ENCODE measurements at places on chromosomes 5 and 9.
A peak's percentile ranks its signal among the peaks of the same experiment; 100 is the strongest.

DNA sequence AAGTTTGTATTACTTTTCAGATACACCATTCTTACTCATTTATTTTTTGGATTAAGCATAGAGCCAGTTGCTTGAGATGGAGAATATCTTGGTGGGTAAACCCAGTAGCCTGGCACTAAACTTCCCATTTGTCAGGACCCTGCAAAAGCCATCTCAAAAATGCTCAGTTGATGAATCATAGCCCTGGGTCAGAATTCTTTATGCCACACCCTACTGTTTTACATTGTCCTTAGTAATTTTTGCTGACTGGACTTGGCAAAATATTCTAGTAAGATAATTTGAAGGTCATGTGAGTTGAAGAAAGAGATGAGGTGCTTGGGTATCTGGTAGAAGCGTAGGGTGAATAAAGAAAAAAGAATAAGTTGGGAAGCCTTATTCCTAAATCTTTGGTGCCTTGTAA, 50.7 kb downstream of the C7 start:
- no peak for DNase-seq

DNA sequence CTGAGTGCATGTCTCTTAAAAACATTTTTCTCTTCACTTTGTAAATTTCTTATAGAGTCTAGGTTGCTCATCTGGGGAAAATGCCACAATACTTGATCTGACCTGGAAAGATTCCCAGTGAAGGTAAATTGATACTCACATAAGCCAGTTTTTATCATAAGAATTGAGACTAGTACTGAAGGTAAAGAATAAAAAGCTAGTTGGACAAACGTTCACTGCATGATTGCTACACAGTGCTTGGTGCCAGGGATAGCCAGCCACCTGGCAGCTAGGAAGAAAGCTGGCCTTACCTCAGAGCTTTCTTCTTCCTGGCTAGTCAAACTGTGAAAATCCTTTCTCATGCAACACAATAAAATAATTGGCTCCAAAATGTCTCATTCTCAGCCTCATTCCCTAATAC, 77.1 kb downstream of the MUSK start:
- no peak for DNase-seq

GRCh38 chr5:141525653-141526052, 36.8 kb downstream of the PCDHGC5 start:
- DNase-seq, result no peak

- no peak for DNase-seq
Observed at GRCh38 chr5:122093415-122094180, 15.5 kb upstream of the LOX start.

GRCh38 chr5:16897284-16897704, 38.8 kb downstream of the MYO10 start:
- DNase-seq, result no peak

- DNase-seq, result no peak
Observed at GRCh38 chr5:126044111-126044668, 379.0 kb upstream of the GRAMD2B start.

DNA sequence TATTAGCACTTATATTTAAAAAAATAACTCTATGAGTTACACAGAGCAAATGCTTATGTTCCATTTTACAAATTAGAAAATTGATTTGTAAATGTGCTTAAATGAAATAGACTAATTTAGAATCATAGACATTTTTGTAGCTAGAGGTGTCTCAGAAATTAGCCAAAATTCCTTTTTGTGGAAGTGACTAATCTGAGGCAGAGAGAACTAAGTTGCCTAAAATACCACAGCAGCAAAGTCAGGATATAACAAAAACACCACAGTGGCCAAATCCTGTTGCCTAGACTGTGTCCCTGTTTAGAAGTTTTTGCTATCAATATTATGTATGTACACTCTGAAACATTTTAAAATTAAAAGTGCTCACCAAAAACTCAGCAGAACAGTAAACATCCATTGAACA, 18.7 kb downstream of the ADAMTSL1 start:
- no peak for DNase-seq

DNA sequence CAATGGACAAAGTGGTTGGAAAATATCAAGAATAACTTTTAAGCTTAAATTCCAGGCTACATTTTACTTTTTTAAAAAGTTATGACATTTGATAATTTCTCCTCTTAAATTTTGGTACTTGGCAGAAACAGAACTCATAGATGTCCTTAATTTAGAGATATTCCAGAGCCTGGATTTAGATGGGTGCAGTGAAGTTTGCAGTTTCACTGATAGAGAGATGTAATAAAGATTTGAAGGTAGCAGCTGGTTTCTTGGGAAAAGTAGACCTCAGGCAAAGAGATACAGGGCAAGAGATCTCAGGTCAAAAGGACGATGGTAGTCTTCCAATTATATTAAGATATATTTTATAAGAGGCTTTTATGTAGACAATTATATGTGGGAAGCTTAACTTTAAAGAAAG, 134.6 kb downstream of the ISL1 start:
- no peak for DNase-seq

- DNase-seq, result no peak
Observed at GRCh38 chr5:125874057-125874456, 549.2 kb upstream of the GRAMD2B start.

GRCh38 chr9:133990366-133991213, 1.5 kb downstream of the VAV2 start:
- no peak for DNase-seq

DNA sequence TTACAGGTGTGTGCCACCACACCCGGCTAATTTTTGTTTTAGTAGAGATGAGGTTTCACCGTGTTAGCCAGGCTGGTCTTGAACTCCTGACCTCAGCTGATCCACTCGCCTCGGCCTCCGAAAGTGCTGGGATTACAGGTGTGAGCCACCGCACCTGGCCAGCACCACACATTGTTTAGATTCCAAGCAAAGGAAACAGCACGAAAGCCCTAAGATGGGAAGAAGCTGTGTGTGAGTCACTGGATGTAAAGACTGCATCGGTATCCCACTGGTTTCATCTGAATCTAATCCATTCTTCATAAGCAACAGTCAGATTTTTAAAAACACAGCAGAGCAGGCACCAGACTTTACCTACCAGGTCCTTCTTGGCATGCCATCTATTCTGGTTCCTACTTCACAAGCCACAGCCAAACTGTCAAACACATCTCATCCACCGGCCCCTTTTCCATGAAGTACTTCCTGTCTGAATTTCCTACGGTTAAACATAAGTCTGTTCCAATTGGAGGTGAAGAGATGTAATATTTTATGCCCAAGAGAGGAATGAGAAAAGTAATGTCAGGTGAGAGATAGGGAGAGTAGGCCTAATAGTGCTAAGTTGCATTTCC, 17.4 kb downstream of the UBTD2 start:
- DNase-seq, result no peak

- no peak for DNase-seq
Observed at GRCh38 chr5:146059460-146060220, 45.7 kb downstream of the PLAC8L1 start.

DNA sequence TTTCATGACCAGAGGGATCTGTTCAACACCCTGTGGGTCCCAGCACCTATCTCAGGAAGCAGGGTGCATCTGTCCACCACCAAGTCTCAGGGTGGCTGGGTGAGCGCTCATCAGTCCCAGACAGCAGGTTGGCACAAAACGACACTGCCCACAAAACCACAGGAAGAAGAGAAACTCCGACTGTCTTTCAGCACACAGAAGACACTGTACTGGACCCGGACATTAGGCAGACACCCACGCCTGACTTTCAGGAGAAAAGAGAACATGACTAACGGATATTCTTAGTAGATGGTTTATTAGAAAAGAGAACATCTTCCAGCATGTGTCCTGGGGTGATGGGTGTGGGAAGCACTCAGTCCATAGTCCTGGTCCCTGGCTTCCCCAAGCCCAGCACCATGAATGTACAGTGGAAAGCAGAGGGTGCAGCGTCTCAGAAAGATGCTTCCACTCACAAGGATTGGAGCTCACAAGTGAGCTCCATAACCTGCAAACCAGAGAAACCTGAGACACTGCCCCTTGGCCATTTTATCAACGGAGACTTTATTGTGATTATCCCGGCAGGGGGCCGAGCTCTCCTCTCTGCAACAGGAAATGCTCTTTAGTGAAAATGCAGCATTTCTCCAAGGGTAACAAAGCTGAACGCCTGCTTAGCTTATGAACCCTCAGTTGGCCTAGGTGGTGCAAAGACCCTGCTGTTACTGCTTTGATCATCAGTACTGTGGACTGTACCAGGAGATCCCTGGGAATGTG, 35.8 kb upstream of the LCP2 start:
- DNase-seq, result peak; percentile 57

- no peak for DNase-seq
Observed at GRCh38 chr9:8134635-8135034, 335.1 kb upstream of the DMAC1 start.

GRCh38 chr5:5220901-5221631, 80.9 kb downstream of the ADAMTS16 start:
- DNase-seq, result no peak

GRCh38 chr5:106566031-106566430, 1104.7 kb downstream of the EFNA5 start:
- no peak for DNase-seq

DNA sequence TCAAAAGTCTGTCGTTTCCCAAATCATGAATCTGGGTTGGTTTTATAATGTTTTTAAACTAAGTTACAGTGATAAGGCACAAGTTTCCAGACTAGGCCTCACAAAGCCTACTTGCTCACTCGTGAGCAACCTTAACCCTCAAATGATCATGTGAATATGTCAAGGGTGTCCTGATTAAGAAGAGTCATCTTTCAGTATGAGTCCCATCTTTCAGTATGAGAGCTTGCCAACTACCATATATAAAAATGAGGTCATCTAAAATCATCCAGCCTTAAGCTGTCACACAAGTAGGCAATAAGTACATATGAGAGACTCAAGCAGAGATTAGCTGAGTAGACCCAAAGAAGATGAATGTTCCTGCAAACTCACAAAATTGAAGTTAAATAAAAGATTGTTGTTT, 668.4 kb upstream of the FAM174A start:
- DNase-seq, result no peak

DNA sequence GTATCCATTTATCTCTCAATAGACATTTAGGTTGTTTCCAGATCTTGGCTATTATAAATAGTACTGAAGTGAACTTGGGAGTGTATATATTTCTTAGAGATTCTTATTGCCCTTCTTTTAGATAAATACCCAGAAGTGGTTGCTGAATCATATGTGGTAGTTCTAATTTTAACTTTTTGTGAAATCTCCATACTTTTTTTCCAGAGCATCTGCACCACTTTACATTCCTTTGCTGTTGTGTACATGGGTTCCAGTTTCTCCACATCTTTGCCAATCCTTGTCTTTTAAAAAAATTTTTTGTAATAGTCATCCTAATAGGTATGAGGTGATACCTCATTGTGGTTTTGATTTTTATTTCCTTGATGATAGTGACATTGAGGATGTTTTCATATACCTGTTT, 303.7 kb downstream of the CCDC171 start:
- DNase-seq, result no peak

GRCh38 chr5:172672681-172673080, 31.6 kb downstream of the NEURL1B start:
- no peak for DNase-seq

GRCh38 chr5:179369530-179369884, 24.2 kb upstream of the ADAMTS2 start:
- DNase-seq, result no peak

DNA sequence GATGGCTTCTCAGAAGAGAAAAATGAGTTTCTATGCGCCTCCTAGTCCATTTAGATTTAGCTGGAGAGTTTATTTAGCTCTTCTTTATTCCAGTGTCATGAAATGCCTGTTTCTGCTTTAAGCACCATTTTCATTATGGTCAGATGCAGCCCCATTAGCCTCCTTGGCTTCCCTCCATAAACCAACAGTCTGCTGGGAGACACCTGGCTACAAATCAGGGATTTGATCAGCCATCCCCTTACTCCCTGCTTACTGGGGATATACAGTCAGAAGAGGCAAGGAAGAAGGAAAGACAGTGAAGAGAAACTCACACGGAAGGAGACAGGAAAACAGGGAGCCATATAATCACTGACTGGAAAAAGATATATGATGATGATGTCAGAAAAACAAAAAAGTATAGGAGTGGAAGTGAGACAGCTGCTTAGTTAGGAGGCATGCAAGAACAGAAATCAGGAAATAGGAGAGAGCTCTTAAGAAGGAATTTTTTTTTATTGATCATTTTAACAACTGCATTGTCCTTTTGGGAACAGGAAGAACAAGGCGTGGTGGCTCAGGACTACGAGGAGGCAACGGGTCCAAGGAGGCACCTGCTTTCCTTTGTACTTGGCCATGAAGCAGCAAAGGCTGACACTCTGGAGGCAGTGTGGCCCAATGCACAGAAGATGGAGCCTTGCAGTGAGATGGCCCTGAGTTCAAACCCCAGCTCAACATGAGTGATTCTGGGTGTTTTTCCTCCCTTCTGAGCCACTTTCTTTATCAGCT, 56.1 kb downstream of the MED27 start:
- no peak for DNase-seq

- DNase-seq, result no peak
Observed at GRCh38 chr5:126970517-126971017, 59.8 kb downstream of the MARCHF3 start.

- no peak for DNase-seq
Observed at GRCh38 chr9:2242831-2243330, 227.7 kb downstream of the SMARCA2 start.

GRCh38 chr9:122204055-122204454, 24.7 kb downstream of the LHX6 start:
- no peak for DNase-seq

DNA sequence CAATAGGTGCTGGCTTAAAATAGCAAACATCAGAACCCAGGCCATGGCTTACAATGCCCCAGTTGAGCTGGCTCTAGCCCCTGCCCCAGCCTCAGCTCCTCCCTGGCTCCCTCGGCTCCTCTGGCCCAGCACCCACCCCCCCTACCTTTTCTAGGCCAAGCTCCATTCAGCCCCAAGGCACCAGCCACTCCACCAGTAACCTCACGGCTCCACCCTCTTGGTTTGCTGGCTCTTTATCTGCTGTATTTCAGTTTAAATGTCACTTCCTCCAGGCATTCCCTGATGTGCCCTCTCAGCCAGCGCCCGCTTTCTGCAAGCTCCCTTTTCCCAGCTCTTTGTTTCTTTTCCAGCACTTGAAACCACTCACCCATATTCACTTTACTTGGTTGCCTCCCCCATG, 10.6 kb downstream of the C1QTNF2 start:
- no peak for DNase-seq

- DNase-seq, result no peak
Observed at GRCh38 chr5:148934895-148935400, 108.5 kb downstream of the ADRB2 start.

GRCh38 chr5:5219541-5219940, 79.4 kb downstream of the ADAMTS16 start:
- DNase-seq, result no peak

- no peak for DNase-seq
Observed at GRCh38 chr5:79456400-79456799, 57.5 kb downstream of the HOMER1 start.

DNA sequence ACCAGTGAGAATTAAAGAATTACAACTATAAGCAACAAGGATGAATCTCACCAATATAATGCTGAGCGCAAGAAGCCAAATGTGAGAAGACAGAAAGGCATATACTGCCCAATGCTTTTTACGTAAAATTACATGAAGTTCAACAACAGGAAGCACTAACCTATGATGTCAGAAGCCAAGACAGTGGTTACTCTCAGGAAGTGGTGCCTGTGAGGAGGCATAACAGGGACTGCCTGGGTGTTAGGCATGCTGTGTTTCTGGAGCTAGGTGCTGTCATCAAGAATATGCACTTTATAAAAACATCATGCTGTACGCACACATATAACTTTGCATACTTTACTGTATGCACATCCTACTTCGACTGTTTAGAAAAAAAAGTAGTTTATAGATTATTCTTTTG, 30.1 kb downstream of the FRMD3 start:
- no peak for DNase-seq

Data from activated T-helper 1 cell treated with Interleukin-2 at 50 U/mL for 16 hours (primary cell).